Activated CD8-positive, alpha-beta memory T cell treated with anti-CD3 and anti-CD28 coated beads, Interleukin-2, amount 10 ng/mL, durations not matched to agents 7 days and 5 days (primary cell): ENCODE measurements at places on chromosomes 1 and 21.

- DNase-seq, result peak; percentile 34
Measured at GRCh38 chr21:42836767-42837301, 42.5 kb downstream of the WDR4 start.

GRCh38 chr1:235021321-235021720, 107.3 kb downstream of the TOMM20 start:
- no peak for DNase-seq

- DNase-seq, result no peak
Measured at GRCh38 chr1:85195703-85196102, 5.1 kb downstream of the SYDE2 start.

DNA sequence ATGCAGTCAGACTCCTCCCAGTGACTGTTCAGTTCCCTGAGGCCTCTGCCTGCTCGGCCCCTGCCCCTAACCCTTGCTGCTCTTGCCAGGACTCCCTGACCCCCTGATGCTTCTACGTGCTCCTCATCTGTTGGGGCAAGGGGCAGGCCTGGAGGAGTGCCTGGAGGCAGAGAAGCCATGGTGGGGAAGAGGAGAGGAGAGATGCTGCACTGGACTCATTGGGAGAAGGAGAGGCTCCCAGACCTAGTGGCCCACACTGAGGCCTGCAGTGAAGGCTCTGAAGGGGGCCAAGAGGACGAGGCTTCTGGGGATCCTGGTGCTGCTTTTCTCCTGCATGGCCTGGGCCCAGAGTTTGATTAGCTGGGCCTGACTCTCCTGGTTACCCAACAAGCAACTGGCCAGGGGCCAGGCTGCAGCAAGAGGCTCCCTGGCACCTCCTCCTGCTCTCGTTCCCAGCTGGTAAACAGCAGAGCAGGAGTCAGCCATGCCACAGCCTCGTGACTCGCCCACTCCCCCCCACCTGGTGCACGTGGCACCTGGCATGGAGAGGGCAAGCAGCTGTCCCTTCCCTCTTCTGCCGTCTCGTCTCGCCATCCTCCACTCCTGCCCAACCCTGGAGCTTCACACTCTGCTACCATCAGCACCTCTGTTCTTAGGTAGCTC, 847 bp upstream of the RORC start:
- DNase-seq, result no peak

- peak; percentile 53 for DNase-seq
Measured at GRCh38 chr21:42513151-42513984, at the start of gene SLC37A1. SLC37A1 (plus strand) TSS chr21:42513852; CDS start chr21:42518455, 4,603 bp downstream.

- DNase-seq, result no peak
Measured at GRCh38 chr1:174954671-174955669, 44.8 kb upstream of the CACYBP start.
